ENCODE measurements at places on chromosomes 6 and 20.

DNA sequence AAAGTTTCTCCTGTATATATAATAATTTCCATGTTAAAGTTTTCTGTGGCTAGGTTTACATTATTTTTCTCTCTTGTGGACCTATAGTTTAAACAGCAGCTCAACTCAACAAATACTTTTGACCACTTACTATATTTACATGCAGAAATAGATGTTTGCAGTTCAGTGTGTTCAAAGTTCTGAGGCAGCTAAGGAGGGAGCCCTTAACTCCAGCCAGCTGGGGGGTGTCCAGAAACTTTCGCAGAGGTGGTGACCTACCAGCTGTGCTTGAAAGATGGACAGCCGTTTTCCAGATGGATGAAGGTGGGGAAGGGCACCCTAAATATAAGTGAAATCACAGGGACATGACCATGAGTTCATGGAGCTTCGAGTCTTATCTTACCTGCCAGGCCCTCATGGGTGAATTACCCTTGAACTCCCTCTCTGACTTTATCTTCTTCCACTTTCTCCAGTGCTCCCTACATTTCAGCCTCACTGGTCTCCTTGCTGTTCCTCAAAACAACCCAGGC, 33.4 kb downstream of the DHX35 start:
- DNase-seq, result no peak

- DNase-seq, result no peak
Observed at GRCh38 chr6:105437236-105437635, 34.4 kb upstream of the PREP start.

GRCh38 chr6:152308306-152308705, 328.9 kb downstream of the SYNE1 start:
- no peak for DNase-seq

- DNase-seq, result no peak
Observed at GRCh38 chr6:32689531-32690501, 23.4 kb upstream of the HLA-DQB1 start.

DNA sequence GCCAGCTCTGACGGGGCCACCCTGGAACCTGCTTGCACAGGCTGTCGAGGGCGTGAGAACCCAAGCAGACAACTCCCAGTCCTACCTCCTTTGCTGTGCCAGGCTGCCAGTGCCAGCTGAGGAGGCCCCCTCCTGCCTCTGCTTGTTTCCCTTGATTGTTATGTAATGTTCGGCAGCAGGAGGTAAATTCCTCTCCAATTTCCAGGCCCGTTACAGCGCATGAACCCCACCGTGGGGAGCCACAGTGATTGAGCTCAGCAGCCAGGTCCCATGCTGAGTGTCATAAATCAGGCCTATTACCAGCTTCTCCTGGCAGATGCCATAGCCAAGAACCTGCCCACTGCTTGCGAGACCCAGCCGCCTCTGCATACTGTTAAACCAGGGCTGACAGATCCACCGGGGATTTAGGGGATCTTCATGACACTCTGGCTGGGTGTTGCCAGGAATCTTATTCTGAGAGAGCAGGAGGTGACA, 320.5 kb downstream of the DHX35 start:
- no peak for DNase-seq

- no peak for DNase-seq
Observed at GRCh38 chr6:111572216-111572706, 33.4 kb downstream of the TRAF3IP2 start.

DNA sequence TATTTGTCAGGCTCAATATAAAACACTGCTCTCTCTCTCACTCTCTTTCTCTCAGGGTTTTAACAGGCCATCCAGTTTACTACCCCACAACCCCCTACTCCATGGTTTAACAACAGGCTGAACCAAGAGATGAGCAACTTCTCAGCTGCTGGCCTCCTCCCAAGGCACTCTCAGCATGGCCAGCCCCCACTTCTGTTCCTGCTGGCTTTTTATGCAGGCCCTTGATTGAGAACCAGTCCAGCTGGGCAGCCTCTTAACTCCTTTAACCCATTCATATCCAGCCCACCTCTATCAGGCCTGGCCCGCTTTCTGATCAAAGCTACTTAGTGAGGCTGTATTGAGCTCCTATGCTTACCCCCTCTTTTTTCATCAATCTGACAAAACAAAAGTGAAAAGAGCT, 346.8 kb upstream of the POU3F2 start:
- no peak for DNase-seq

DNA sequence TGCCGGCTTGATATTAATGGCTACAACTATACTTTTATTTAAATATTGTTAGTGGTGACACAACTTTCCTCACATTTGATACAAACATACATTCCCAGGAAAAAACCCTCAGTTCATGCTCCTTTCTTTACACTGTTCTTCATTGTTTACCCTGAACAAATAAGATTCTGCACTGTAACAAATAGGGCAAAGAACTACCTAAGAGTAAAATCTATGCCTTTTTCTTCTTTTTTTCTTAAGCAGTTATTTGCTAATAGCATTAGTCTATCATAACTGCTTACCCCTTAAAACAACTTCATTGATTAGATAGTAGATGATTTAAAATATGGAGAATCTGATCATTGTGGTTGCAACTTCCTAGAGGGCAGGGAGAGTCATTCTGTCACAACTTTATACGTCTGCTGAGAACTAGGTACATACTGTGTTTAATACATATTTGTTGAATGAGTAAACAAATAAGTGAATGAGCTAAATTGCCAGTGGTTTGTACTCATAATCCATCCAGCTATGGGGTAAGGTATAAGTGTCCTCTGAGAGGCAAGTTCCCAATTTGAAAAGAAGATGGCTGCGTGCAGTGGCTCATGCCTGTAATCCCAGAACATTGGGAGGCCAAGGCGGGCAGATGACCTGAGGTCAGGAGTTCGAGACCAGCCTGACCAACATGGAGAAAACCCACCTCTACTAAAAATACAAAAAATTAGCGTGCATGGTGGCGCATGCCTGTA, 161.0 kb downstream of the CDK19 start:
- DNase-seq, result no peak

- DNase-seq, result no peak
Observed at GRCh38 chr6:20976391-20976918, 442.2 kb downstream of the CDKAL1 start.

DNA sequence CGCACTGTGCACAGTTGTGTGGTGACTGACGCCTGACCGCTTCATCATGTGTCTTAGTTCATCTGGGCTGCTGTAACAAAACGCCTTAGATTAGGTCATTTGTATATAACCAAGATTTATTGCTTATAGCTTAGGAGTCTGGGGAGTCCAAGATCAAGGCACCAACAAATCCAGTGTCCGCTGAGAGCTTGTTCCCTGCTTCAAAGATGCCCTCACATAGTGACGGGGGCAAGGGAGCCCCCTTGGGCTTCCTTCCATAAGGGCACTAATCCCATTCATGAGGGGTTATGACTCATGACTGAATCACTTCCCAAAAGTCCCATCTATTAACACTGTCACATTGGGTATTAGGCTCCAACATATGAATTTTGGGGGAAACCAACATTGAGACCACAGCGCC, 34.6 kb downstream of the CYP24A1 start:
- no peak for DNase-seq

DNA sequence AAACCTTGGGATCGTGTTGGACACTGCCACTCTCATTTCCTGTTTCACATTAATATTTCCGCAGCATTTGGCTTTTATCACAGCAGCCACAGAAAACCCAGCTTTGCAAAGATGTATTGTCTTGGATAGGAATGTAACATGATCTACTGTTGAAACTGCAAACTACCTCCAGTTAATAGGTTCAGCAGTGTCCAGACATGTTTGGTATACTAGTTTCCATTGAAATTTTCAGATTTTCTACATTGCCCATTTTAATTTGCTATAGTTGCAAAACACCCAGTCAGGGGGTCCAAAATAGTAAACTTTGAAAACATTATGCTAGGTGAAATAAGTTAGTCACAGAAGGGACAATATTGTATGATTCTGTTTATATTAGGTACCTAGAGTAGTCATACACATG, 3.3 kb downstream of the ANKRD6 start:
- DNase-seq, result no peak

DNA sequence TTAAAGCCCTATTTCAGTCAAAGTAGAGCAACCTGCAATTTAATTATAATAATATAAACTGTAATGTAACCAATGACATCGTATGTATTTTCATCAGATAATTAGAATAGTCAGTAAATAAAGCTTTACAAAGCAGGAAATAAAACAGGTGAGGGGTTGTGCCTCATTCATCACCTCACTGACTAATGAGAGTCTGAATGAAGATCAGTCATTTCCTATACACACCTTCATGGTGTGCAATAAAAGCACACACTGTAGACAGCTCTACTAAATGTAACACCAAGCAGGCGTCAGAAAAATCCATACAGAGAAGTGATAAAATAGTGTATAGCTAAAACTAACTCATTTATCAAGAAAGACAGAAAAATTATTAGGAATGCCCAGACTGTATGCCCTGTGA, 105.9 kb downstream of the MAN1A1 start:
- no peak for DNase-seq

DNA sequence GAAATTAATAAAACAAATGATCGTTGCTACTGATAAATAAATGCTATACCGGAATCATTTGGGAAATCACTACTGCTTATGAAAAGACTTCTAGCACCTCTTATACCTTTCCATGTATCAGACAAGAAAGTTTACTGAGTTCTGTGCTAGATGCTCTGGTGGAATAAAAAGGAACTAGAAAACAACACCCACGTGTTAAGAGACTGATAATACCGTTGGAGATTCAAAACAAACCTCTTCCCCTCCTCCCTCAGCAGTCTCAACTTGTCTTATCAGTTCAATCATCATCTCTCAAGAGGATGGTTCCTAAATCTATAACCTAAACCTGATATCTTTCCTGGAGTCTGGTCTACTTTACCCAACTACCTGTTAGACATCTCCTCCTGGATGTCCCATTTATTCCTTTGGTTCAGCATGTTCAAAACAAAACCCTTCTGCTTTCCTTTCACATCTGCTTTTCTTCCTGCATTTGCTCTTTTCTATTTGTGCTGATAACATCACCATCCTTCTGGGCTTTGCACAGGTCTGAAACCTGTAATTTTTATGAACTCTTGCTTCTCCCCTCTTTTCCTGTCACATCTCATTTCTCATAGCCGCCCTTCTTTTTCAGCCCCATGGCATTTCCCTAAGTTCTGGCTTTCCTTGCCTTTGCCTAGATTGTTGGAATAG, 122.2 kb downstream of the COL19A1 start:
- no peak for DNase-seq

GRCh38 chr6:67219346-67219745, 1415.7 kb upstream of the ADGRB3 start:
- DNase-seq, result no peak

DNA sequence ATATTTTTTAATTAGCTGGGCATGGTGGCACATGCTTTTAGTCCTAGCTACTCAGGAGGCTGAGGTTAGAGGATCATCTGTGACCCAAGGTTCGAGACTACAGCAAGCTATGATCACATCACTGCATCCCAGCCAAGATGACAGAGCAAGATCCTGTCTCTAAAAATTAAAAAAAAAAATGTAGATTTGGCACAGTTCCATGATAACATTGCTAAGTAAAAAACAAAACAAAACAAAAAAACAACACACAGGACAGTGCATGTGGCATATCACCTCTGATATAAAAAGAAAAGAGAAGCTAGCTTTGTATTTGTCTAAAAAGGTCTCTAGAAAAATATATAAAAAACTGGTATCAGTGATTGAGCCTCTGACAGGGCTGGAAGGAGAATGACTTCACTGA, 24.6 kb downstream of the RNF24 start:
- DNase-seq, result no peak

GRCh38 chr20:53492212-53492611, 101.4 kb downstream of the ZNF217 start:
- no peak for DNase-seq

DNA sequence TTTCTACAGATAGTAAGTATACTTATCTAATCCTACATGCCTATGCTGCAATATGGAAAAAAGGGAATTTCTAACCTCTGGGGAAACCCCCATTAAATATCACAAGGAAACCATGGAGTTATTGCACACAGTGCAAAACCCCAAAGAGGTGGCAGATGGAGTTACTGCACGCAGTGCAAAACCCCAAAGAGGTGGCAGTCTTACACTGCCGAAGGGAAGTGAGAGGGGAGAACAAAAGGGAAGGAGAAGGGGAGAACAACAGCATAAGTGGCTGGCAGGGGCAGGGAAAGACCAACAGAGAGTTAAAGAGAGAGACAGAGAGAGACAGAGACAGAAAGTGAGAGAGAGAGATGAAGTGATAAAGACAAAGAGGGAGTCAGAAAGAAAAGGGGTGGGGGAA, 43.8 kb upstream of the EIF2S2 start:
- no peak for DNase-seq

DNA sequence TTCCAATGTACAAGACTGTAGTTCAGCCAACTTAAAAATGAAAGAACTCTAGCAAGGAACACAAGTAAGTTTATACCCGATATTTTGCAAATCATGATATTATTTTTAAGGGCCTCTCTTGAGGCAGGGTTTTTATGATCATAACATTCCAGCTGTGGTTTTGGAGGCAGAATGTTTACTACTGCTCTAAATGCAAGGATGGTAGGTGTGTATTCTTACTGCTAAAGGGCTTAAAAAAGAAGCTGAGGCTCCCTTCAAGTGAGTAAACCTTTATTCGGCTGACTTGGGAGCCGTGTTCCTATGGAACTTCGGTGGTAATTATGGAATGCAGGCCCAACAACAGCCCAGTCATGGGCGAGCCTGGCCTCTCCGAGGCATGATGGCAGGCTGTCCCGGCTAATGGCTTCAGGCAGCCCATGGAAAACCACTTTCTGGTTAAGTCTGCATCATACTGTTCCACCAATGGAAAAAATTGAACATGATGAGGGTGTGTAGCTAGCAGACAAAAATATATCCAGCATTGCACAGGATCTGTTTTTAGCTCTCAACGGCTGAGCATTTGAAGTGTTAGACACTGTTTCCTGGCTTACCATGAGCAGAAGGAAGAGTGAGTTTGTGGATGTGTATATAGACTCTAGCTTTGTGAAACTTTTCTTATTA, 111.5 kb downstream of the TIAM2 start:
- DNase-seq, result no peak

- no peak for DNase-seq
Observed at GRCh38 chr6:157685596-157686280, 137.3 kb upstream of the SNX9 start.

DNA sequence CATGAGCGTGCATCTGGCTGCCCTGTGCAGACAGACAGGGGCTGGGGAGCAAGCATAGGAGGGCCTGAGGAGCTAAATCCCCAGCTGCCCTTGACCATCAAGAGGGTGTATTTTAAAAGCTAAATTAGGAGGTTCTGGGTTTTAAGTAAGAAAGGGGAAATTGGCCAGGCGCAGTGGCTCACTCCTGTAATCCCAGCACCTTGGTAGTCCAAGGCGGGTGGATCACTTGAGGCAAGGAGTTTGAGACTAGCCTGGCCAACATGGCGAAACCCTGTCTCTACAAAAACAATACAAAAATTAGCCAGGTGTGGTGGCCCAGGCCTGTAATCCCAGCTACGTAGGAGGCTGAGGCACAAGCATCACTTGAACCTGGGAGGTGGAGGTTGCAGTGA, 27.8 kb downstream of the SERPINB6 start:
- DNase-seq, result no peak

DNA sequence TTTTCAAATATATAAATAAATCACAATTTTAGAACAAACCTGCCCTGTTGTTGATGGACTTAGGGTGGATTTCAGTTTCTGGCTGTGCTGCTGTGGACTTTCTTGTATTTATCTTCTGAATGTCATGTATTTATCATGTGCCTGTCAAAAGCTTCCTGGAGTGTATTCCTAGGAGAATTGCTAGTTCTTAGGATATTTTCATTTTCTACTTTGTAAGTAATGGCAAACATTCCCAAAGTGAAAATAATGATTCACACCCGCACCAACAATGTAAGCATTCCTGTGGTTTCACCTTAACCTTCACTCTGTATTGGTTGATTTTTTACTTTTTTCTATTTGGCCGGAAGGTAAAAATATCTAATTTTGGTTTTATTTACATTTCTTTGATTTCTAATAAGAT, 387.8 kb downstream of the SMOC2 start:
- no peak for DNase-seq

All from stimulated activated CD8-positive, alpha-beta memory T cell treated with anti-CD3 and anti-CD28 coated beads, Interleukin-15, amount 100 ng/mL, for 4 hours (primary cell).